ENCODE measurements at places on chromosomes 2 and 18.
A peak's percentile ranks its signal among the peaks of the same experiment; 100 is the strongest.

DNA sequence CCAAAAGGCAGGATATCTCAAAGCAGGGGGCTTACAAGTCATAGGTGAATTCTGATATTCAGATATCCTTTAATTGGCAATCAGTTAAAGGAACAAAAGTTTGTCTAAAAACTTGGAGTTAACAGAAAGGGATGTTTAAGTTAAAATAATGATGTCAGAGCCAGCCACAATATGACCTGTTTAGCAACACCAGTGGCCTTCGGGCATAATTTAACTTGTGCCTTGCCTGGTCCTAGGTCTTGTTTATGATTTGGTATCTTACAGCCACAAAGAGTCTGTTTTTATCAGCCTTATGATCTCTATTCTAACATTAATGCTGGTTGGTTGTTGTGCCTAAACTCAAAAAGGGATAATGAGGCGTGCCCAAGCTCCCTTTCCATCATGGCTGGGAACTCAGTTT, 252.9 kb downstream of the RNF152 start:
- no peak for DNase-seq

GRCh38 chr18:78192054-78192453, 787.6 kb upstream of the SALL3 start:
- peak; percentile 55 for DNase-seq

GRCh38 chr2:201656740-201657139, 13.4 kb upstream of the TMEM237 start:
- no peak for DNase-seq

DNA sequence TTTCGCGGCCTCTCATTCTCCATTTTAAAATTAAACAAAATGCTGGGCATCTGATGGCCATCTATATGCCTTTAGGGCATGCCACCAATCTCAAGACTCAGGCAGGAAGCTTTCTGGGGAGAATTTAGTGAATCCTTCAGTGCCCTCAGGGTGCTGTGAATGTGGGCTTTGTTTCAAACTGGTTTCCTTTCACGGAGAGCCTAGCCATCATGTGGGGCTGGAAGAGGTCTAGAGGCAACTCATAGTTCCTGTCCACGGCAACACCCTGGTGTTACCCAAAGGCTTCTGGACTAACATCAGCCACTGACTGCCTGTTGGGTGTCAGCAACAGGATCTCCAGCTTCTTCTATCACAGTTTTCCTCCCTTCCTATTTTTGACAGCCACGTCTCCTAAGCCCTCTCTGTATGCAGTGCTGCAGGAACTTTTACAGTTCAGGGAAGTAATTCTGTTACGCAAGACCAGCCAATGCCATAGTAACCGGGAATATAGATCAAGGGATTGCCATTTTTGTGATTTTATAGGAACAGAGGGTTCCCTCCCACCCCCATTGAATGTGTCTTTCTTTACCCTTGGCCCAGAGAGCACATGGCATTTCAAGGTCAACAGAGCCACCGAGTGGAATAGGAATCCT, 7.9 kb upstream of the WDR33 start:
- no peak for DNase-seq

- no peak for DNase-seq
These were observed 296.3 kb upstream of the KCNJ3 start for GRCh38 chr2:154402213-154402612.

DNA sequence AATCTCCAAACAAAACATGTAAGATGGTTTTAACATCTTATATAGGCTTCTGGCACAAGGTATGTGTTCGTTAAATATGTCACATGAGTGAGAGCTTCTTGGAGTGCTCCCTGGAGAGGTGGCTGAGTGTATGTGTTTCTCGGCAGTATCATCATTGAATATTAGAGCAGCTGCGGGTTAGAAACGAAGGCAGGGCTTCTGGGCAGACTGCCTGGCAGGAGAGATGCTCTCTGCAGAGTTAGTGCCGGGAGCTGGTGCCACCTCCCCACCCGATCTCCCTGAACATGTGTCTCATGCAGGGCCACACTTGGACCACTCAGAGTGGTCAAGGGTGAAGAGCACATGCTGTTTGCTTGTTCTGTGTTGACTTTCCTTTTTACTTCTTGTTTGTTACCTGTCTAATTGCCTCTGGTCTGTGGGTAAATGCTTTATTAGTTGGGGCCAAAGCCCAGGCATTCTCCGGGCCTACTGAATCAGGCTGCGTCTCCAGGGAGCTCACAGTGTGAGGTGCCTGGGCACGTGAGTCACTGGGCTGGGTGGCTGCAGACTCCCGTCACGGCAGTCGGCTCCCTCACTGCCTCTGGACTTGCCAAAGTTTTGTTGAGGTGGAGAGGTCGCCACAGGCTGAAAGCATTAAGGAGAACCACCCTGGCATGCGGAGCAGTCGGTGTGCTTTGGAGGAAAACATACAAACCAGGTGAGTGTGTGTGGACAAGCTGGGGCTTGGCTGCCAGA, 246.6 kb downstream of the FHOD3 start:
- no peak for DNase-seq

- no peak for DNase-seq
These were observed 872 bp downstream of the DSG2 start for GRCh38 chr18:31498574-31499524.

GRCh38 chr18:67652288-67652687, 135.8 kb upstream of the DSEL start:
- no peak for DNase-seq

GRCh38 chr2:36616947-36617346, 19.0 kb upstream of the FEZ2 start:
- DNase-seq = no peak

GRCh38 chr2:122753336-122753735, 997.9 kb downstream of the TSN start:
- DNase-seq = no peak

DNA sequence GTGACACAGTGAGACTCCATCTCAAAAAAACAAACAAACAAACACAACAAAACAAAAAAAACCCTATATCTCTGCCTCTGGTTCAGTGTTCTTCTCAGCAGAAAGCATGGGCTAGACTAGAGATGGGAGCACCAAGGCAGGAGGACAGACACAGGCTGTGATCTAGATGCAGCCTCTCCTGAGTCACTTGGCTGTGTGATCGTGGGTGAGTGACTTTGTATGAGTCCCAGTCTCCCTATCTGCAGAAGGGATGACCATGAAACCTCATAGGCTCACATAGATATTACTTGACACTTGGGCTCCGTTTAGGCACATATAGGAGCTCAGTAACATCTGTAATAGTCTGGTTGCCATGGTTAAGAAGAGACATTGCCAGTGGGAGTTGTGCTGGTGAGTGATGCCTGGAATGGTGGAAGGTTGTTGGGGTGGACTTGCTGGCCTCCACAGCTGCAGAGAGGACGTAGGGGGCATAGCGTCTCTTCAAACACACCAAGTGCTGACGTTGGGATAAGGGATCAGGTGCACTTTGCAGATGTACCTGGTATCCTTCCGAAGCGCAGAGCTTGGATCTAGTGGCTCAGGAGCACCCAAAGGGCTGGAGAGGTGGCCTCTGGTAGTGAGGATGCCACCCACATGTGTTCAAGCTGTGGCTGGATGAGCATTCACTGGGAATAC, 318.9 kb upstream of the HS6ST1 start:
- DNase-seq = no peak

- no peak for DNase-seq
These were observed 4.3 kb upstream of the NEUROD1 start for GRCh38 chr2:181684454-181685149.

DNA sequence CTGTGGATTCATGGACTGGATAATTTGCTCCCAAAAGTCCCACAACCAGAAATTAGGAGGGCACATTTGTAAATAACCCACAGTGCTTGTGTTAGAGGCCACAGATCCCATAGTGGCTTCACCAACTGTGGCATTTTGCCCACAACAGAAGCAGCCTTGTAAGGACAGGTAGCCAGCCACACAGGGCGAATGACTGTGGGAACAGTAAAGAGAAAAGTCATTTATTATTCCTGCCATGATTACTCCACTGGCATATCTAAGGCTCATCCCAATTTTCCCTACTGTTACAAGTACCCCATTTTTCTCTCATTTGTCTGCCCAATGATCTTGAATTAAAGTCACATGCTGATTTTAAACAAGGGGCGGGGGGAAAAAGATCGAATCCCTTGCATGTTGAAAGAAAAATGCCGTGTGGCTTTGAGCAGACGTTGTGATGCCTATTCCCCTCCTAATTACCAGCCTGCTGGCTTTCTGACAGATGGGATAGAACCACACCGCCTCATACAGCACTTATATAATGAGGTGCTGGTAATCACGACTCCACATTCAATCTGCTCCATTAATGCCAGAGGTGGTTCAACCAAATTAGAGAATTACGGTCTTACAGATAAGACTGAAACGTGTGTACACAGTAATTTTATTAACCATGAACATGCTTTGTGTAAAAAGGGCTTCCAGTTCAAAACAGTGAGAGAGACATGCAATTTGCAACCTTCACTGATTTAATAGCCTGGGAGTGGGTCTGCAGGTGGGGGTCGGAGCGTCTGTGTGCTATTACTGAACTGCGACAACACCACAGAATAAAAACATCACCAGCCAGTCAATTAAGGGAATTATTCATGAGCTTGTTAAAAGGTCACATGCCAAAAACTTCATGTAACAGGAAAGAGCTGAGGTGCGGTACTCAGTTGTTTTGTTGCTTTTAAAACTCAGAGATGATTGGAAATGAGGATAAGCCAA, 196.0 kb downstream of the TMEM163 start:
- no peak for DNase-seq

GRCh38 chr2:238873841-238874240, 26.0 kb downstream of the TWIST2 start:
- no peak for DNase-seq

DNA sequence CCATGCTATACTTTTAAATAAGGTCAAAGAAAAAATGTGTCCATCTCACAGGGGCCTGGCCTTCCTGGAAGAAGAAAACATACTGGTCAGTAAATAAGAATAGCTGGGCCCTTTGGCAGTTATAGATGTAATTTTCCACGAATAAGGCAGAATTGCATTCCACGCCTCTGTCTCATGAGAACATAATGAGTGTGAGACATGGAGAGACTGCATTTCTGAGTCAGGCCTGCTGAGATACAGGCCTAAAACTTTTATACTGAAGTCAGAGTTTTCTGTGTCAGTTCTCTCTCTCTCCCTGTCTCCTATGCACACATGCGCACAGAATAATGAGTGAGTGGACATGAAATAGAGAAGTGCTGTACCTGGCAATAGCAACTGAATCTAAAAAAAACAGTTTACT, 20.4 kb upstream of the IL1R1 start:
- DNase-seq = no peak

- no peak for DNase-seq
These were observed 31.9 kb downstream of the C2orf74 start for GRCh38 chr2:61193670-61194561.

DNA sequence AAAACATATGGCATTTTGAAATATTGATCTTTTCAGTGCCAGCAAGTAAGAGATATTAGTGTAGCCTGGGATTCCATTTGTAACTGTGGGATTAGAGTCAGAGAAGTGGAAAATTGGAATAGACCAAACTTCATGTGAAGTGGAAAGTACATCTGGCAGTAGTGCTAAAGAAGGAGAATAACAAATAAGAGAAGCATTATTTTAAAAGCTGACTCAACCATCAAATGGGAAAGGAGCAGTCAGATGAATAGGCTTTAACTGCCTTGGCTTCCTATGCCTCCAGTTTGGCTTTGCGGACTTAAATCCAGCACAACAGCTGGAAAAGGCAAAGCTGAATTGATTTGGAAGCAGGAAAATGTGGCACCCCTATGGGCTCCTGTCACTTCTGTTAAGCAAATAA, 623.1 kb downstream of the TSN start:
- no peak for DNase-seq

DNA sequence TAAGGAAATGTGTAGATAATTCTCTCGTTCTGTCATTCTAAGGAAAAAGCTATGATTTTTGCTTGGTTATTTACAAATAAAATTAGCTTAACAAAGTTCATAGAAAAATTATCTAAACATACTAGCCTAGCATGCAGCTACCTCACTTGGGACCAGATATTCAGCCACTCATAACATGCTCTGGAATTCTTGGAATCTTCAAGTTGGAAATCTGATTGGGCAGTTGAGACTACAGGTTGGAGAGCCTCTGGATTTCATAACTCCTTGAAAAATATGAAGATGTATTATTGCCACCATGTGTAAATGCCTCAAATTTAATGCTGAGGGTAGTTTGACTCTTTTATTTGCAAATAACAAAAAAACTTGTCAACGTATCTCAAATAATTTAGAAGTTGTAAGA, 132.2 kb upstream of the GULP1 start:
- DNase-seq = no peak

DNA sequence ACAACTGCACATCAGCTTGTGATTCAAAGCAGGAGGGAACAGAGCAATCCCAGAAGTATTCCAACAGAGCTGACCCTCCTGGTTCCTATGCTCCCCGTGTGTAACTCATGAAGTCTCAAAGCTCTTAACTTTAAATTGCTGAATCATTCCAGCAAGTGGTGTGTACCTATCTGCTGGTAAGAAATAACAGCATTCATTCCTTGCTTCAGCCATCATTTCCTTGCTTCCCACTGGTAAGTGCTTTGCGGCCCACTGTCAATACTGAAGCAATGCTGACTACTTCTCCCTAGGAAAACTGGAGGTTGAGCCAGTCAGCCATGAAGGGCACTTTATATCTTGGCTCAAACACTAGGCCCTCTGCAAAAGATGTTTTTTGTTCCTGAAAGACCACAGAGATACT, 222.4 kb downstream of the EXOC6B start:
- DNase-seq = no peak

- no peak for DNase-seq
These were observed 260.7 kb upstream of the STON1 start for GRCh38 chr2:48269117-48269822.

GRCh38 chr2:67394734-67395133, 2.4 kb upstream of the ETAA1 start:
- DNase-seq = no peak

DNA sequence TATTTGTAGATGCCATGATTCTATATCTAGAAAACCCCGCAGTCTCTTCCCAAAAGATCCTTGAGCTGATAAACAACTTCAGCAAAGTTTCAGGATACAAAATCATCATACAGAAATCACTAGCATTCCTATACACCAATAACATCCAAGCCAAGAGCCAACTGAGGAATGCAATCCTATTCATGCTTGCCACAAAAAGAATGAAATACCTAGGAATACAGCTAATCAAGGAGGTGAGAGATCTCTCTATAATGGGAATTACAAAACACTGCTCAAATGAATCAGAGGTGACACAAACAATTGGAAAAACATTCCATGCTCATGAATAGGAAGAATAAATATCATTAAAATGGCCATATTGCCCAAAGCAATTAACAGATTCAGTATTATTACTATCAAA, 551.4 kb upstream of the SLC39A10 start:
- no peak for DNase-seq

DNA sequence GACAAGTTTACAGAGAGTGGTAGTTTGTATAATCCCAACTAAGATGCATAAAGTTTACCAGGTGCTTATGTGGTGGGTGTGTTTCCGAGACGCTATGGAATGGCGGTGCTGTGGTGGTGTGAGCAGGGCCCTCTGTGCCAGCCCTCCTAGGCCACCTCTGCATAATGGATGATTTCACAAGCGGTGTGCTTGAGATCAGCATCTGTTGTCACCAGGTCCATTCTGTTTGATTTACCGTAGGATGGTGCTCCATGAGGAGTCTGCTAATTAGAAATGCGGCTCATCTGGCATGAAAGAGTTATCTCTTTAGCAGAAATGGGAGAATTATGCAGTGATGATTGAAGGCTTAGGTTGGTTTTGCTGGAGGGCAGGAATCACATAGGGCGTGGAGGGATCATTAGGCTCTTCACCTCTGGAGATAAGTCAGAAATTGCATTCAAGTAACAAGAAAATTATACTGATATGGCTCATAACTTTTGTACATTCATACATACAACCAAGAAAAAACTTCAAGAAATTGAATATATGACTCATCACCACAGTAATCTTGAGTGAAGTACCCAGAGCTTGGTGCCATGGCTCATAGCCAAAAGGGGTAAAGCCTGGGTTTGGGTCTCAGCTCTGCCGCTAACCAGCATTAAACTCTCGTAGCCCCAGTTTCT, 41.4 kb downstream of the CRIM1 start:
- DNase-seq = no peak

Data from SHP77 treated with DMSO at 0.1 percent for 48 hours (cell line).